ENCODE measurements at places on chromosomes 3 and 15.
A peak's percentile ranks its signal among the peaks of the same experiment; 100 is the strongest.

- no peak for DNase-seq
Observed at GRCh38 chr15:72037321-72037720, 80.6 kb downstream of the MYO9A start.

DNA sequence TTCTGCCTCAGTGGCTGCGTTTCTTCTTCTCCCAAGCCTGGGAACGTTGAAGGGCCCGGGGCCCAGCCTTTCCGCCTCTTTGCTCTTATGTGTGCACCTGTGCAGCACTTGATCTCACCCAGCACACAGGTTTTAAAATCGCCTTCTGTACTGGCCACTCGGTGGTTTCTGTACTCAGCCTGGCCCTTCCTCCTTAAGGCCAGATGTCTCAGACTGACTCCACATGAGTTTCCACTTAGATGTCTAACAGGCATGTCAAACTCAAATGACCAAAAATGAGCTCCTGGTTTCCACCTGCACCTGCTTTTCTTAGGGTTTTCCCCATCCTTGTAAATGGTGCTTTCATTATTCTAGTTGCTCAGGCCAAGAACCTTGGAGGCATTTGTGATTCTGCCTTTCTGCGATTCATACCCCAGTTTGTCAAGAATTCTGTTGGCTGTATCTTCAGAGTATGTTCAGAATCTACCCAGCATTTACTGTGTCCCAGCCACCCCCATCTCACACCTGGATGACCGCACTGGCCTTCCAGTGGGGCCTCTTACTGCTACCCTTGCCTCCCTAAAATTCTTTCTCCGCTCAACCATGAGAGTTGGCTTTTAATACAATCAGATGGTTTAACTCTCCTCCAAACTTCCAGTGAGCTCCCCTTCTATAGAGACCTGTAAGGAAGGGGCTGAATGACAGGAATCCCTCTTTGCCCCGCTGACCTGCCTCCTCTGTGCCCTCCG lies 2.2 kb upstream of the TRAK1 start:
- no peak for DNase-seq

DNA sequence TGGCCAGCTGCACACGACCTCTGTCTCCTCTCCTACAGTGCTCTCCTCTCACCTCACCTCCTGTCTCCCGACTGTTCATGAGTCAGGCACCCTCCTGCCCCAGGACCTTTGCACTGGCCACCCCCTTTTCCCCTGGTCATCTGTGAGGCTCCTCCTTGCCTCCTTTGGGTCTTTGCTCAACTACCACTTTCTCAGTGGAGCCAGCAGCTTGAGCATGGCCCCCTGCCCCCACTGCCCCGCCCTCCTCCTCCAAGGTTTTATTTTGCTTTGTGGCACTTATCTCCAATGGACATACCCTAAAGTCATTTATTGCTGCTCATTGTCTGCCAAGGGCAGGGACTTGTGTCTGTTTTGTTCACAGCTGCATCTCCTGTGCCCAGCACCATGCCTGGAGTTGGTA lies 64.3 kb downstream of the MGLL start:
- DNase-seq: no peak

- DNase-seq: no peak
Observed at GRCh38 chr3:39208463-39209055, 16.2 kb upstream of the XIRP1 start.

GRCh38 chr3:179811321-179812095 lies 158.7 kb downstream of the USP13 start:
- peak; percentile 6 for DNase-seq

DNA sequence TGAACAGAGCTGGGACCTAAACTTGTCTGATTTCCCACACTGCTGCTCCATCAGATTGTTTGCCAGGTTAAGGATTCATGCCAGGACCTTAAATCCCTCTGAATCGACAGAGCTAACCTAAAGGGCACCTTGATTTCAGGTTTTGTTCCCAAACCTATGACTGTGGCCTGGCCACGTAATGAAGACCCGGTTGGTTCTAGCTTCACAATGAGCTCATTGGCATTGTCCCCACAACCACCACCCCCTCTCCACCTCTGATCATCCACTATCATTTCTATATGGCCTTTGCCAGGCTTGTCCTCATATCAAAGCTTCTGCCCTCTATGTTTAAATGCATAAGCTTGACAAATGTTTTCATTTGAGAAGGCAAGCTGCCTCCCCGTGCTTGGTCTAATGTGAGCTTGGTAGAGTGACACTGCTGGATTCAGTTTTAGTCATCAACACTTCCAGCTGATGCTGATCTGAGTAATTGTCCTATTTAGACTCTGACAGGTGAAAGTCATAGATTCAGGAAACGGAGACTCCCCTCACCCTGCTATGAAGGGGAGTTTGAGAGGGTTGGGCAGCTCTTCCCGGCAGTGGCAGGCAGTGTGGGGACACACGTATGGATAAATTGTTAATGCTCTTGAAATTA lies 407.1 kb upstream of the CFAP20DC start:
- DNase-seq: no peak

DNA sequence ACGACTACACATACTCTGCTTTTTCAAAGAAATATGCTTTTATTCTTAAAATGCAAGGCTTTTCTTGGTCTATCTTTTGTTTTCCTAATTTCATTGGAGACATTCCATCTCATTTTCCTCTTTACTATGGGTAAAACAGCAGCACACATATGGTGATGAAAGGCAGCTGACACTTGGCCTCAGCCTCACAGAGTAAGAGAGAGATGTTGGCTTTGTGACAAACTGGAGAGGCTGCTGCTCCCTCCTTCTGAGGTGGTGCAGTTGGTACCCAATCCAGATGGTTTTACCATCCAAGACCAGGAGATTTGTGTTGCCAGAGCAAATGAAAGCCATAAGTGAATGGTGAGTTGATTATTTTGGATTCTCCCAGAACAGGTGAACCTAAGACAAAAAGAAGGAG lies 13.2 kb upstream of the SLC2A2 start:
- no peak for DNase-seq

DNA sequence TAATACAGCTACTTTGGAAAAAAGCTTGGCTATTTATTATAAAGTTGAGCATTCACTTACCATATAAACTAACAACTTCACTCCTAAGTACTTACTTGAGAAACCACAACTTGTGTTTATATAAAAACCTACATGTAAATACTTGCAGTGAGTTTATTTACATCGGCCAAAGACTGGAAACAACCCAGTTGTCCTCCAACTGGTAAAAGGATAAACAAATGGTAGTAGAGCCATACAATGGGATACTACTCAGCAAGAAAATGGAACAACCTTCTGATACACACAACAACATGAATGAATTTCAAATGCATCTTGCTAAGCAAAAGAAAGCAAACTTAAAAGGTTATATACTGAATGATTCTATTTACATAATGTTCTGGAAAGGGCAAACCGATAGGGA lies 63.7 kb downstream of the SLC7A14 start:
- DNase-seq: no peak

DNA sequence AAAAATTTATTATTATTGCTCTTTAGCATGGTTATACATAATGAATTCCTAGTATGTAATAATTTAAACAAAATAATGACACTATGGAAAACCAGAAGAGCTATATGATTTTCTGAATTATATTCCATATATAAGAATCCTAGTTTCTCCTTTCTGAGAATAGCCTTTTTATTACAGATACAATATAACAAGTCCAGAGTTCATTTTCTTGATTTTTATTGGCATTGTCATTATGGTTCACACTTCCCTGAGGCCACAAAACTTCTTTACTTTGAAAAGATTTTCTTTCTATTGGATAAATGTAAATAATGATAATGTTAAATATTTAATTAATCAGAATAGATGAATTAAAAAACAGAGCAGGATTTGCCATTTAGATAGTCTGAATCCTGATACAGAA lies 362.3 kb upstream of the BCHE start:
- DNase-seq: no peak

DNA sequence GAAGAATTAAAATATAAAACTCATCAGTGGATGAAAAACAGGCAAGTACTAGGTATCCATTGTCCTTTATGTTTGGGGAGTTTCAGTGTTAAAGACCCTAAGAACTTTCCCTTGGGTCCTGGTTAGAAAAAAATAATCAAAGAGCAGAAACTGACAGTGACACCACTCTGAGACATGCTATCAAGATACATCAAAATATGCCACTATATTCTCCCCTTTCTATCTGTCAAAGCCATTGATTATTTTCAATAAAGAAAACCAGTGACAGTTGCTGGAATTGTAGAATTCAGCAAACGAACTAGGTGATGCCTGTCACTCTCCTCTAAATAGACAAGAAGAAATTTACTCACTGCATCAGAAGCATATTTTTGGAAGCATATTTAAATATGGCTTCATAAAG lies 496.7 kb upstream of the CFAP20DC start:
- DNase-seq: no peak

- DNase-seq: no peak
Observed at GRCh38 chr15:93997071-93997658, 234.2 kb upstream of the MCTP2 start.

GRCh38 chr3:113062705-113063104 lies 71.9 kb downstream of the GTPBP8 start:
- no peak for DNase-seq

Measured in frontal cortex (tissue), 4 donors.